ENCODE measurements at places on chromosomes 16 and 17.

- no peak for DNase-seq
Observed at GRCh38 chr17:40564883-40565768, at the start of gene CCR7. TSS of gene CCR7 (minus strand) at chr17:40565472. CDS start at chr17:40565409, 63 bp downstream.

DNA sequence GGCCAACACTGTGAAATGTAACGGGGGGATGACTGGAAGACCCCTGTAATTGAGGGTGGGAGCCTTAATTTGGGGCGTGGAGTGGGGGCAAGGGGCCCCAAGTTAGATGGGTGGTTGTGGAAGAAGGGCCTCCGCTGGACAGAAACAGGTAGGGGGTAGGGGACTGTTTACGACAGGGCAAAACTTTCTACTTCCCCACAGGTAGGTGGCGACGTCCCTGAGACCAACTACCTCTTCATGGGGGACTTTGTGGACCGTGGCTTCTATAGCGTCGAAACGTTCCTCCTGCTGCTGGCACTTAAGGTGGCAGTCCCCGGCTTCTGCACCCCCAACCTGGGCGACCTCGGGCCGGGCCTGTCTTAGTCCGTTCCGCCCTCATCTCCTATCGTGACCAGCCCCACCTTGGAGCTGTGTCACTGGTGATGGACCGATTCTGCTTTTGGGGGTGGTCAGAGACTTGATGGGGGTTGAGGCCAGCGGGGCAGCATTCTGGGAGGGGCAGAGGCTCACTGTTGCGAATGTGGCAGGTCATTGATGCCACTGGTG lies 6.8 kb downstream of the PPP4C start:
- no peak for DNase-seq

- no peak for DNase-seq
Observed at GRCh38 chr16:9778849-9779248, 403.4 kb downstream of the GRIN2A start.

DNA sequence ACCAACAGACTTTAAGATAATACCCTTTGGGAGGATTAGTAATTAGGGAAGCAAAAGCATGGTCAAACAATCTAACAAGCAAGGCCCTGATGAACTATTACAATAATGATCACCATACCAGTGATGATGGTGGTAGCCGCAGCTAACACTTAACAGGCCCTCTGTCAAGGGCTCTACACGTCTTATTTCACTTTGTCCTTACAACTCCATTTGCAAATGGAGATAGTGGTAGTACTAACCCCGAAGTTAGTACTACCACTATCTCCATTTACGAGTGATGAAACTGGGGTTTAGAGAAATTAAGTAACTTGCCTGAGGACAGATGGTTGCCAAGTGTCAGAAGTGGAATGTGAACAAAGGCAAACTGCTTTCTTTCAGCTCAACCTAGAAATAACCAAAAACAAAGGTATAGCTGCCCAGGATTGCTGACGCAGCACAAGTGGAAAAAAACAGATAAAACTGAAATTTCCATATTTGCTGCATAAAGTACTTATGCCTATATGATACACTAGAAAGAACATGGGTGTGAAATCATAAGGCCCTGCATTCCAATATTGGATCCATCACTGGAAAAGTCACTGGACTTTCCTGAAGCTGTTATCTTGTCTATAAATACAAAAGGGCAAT lies 24.6 kb downstream of the CEP112 start:
- DNase-seq = no peak
